SK-N-SH treated with all-trans-retinoic acid at 6 μM for 48 hours (cell line): ENCODE measurements at places on chromosomes 1 and 21.
A peak's percentile ranks its signal among the peaks of the same experiment; 100 is the strongest.

- ATAC-seq = no peak
Observed at GRCh38 chr1:26419494-26419893, 8.9 kb downstream of the LIN28A start.

- no peak for ATAC-seq
Observed at GRCh38 chr1:220516722-220517042, 11.3 kb upstream of the MARK1 start.

DNA sequence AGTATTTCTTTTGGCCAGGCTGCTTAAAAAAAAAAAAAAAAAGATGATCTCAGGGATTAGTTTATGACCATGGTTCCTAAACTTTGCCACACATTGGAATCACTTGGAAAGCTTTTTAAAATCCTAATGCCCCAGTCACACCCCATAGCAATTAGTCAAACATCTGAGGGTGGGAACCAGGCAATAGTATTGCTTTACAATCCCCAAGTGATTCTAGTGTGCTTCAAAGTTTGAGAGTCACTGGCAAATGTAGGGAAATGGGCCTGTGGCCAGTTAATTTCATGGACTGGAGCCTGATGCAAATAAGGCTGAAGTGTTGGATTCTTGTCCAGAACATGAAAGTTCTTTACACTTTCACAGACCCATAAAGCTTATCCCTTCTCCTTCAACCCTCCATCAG lies 374.6 kb upstream of the ESRRG start:
- ATAC-seq = no peak

GRCh38 chr1:157106813-157107189 lies 7.2 kb upstream of the ETV3L start:
- peak; percentile 15; the same call in 2 of the 3 replicates for ATAC-seq

DNA sequence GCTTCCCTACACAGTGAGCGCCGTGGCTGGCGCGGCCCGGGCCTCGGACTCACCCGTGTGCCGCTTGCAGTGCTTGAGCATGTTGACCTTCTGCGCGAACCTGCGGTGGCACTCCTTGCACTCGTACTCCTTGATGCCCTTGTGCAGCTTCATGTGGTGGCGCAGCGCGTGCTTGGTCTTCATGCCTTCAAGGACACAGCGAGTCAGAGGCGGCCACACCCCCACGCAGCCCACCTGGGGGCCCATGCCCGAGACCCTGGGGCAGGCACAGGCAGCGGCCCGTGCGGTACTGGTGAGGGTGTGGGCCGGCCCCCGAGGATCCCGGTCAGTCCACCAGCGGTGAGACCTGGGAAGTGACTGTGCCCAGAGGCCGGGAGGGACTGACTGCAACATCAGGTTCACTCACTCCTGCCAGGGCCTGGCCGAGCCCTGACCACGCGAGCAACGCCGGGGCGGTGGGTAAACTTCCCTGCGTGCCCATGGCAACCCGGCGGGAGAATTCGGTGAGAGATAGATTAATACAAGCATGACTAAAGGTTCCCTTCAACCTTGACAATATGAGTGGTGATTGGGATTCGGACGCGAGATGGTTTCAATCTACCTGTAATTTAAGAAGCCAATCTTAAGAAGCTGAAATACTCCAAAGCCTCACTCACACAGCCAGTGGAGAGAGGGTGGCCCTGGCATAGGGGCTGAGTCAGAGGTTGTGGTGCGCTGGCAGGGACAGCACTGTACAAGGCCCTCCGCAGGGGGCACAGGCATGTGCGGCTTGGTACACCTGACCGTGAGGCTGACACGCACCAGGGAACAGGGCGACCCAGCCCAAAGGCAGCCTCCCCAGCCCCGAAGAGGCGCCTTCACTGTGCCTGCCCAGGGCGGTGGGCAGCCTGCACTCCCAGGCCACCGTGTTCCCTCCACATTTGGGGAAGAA lies 49.1 kb upstream of the RIPK4 start:
- no peak; the same call in 1 of the 3 replicates for ATAC-seq

DNA sequence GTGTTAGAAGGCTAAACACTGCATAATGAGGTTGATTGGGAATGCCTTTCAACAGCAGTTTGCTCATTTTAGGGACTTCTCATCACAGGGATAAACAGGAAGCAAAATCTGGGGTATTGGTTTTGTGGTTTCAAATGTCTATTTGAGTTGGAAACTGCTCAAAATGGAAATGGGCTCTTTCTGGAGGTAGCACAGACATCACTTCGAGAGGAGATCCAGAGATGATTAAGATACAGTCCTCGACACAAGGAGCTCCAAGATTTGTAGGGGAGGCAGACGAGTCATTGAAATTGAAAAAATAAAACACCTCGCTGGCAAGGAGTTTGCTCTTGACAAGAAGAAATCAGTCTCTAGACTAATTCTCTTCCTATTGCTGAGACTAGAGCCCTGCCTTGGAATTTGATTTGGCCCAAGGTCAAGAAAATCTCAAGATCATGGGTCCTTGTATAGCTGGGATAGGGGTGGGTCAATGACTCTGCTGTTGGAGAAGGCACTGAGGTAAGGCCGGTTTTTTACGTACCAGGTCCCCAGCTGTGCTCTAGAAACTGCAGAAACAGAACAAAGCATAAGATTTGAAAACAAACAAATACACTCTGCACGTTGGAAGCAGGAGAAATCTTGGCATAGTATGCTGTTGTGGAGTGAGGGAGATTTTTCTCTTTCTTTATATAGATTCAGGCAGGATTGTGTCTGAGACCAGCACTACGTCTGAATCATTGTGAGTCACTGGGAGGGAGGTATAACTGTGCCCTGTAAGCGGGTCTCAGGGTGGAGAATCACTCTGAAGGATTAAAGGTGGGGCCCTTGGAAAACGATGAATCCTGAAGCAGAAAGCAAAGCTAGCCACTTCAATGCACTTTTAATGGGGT lies 17.7 kb upstream of the KLHDC8A start:
- peak; percentile 90 for ATAC-seq

DNA sequence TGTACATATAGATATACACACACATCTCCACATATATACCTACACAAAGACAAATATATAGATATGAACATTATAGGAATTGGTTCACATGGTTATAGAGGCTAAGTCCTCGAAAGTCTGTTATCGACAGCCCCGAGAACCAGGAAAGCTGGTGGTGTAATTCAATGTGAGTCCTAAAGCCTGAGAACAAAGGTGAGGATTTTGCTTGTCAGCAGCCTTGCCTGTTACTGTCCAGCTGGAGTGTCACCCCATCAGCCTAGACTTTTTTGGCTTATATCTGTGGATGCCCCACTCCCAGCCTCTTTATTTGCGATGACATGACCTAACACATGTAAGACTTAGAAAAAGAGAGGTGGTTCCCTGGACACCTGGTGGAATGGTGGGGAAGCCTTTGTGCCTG lies 97.0 kb downstream of the GIPC2 start:
- no peak for ATAC-seq

DNA sequence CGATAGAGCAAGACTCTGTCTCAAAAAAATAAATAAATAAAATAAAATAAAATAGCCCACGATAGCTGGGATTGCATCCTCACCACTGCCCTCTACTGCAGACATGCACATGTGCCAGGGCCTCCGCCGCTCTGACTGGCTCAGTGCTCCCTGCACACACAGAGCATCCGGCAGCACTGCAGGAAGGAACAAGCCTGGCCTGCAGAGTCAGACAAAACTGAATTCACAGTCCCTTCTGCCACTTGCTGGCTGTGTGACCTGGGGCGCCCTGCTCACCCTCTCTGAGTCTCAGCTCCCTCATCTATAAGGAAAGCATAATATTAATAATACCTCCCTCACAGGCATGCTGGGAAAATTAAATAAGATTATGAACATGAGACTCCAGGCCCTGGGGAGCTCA lies 35.4 kb downstream of the CSMD2 start:
- ATAC-seq = no peak

DNA sequence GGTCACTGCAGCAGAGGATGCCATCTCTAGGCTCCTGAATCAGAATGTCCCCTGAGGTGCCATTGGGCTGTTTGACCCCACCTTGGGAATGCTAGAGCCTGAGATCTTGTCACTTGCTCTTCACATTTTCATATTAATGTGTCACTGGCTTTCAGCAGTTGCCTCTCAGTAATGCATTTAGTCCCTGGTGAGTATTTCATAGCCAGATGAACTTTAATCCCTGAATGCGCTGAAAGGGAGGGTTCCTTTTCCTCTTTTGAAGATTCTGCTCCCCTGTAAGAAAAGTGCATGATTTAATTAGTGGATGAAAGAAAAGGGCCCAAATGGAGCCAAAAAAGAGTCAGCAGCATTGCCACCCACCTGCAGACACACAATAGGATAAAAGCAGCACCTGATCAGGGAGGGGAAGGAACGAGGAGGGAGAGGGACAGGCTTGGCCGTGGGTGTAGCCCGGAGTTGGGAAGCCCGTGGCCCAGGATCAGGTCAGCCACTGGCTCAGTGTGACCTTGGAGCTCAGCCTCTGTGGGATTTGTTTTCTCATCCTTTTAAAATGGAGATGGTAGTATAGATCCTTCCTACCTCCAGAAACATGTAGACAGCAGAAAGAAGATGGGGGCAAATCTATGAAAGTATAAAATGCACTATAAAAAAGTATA lies 31.1 kb downstream of the ROR1 start:
- ATAC-seq = no peak

DNA sequence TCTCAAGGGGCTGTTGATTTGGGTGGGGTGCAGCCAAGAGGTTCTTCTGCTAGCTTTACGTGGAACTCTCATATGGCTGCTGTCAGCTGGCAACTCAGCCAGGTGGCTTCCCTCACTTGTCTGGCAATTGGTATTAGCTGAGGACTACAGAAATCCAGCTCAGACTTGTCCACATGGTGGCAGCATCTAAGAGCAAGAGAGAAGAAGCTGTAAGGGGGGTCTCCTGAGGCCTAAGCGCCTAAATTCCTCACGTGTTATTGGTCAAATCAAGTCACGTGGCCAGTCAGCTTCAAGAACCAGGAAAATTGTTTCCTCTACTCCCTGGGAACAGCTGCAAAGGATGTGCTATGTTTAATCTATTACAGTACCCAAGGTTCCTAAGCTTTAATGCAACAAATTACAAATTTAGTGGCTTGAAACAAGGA lies 4.2 kb upstream of the DYRK3 start:
- ATAC-seq = peak; percentile 23; the same call in 2 of the 3 replicates

GRCh38 chr1:89952605-89953130 lies 42.2 kb upstream of the ZNF326 start:
- peak; percentile 7; the same call in 1 of the 3 replicates for ATAC-seq

DNA sequence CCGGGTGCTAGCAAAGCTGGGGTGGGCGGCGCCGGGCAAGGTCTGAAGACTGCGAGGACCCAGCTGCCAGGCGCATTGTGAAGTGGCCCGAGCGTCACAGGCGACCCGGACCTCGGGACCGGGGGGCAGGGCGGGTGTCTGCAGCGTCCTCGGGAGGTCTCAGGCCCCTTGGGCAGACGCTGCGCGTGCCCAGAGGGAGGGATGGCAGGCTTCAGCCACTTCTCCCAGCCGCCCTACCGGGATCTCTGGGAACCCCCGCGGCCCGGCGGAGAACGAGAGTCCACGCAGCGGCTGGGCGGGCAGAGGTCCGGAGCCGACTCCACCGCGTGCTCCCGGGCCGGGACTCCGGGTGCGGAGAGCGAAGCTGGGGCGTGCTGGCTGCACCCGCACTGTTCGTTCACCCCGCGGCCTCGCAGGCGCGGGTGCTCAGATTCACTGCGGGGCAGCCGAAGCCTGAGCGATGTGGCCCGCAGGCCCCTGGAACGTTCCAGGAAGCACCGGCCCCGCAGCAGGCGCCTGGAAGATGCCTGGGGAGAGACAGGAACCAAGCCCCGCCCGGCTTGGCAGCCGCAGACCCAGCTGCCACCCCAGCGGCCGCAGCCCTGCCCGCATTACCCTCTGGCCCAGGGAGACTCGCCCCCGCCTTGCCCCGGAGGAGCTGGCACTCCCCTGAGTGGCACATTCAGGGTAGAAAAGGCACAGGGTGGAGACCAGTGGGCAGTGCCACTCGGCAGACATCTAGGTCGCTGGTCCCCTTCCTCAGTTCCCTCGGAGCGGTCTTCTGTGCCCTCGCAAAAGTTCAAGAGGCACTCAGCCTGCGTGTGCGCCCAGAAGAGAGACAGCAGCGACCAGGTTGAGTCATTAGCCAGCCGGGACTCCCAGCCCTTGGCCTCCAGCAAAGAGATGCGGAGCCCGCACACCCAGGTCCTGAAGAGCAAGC lies at the start of gene CCDC185:
CCDC185 (plus strand) TSS at position 141 of the 940 bp plus-strand sequence; CDS start at position 202, 61 bp downstream.
- ATAC-seq = peak; percentile 72

- no peak for ATAC-seq
Observed at GRCh38 chr1:17995480-17995879, 112.1 kb upstream of the IGSF21 start.

- no peak for ATAC-seq
Observed at GRCh38 chr1:6762060-6762459, 23.2 kb upstream of the CAMTA1 start.
